ENCODE measurements at places on chromosomes 4 and X.
A peak's percentile ranks its signal among the peaks of the same experiment; 100 is the strongest.

DNA sequence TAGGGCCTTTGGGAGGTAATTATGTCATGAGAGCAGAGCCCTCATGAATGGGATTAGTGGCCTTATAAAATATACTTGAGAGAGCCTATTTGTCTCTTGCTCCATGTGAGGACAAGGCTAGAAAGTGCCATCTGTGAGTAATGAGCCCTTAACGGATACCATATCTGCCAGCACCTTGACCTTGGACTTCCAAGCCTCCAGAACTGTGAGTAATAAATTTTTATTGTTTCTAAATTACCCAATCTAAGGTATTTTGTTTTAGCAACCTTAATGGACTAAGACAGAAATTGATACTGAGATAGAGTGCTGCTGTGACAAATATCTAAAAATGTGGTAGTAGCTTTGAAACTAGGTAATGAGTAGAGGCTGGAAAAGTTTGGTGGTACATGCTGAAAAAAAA, 285.0 kb upstream of the DIPK2B start:
- no peak for DNase-seq

DNA sequence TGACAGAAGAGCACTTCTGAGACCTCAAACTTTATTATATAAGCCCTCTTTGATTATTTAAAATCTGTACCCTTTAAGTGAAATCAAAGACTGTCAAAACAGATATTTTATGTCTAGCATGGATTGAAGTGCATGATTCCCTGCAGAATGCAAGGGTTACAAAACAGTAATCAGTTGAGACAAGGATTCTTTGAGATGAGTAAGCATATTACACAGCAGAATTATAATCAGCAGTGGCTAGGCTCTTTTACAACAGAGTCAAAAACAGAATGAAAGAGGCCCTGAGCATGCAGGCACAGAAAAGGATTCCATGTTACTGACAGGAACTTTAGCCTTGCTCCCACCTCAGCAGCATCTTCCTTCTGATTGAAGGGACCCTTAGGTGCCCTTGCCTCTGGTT, 487.9 kb upstream of the GALNT7 start:
- no peak for DNase-seq

DNA sequence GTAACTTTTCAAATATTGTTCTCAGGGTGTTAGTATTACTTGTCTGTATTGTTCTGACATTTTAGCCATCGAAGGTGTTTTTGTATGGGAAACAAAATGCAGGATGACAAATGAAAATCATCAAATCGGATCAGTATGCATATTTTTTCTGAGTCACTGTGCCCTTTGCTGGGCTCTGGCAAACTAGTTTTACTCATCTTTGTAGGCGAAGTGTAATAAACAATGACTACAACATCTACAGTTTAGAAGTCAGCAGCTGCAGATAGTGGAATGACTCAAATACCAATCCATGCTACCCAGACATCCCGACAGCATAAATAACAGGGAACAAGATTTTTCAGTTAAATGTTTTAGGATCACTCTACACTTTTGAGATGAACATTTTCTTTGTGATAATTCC, 557.3 kb upstream of the TENM3 start:
- no peak for DNase-seq

DNA sequence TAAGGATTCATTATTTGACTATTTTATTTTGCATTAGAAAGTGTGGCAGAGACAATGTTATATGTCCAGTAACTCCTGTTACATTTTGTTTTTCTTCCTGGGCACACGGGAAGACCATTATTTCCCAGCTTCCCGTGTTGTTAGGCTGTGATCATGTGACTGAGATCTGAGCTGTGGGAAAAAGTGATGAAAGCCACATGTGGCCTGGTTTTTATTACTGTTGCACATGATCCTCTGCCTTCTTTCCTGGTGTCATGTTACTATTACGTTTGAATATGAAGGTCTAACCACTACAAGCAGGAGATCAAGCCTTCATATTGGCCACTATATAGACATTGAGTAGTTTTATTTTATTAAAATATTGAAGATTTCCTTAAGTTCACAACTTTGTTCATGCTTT, 28.2 kb upstream of the MID1 start:
- DNase-seq, result no peak

- DNase-seq, result no peak
Measured at GRCh38 chr4:74031576-74031975, 6.9 kb downstream of the CXCL3 start.

DNA sequence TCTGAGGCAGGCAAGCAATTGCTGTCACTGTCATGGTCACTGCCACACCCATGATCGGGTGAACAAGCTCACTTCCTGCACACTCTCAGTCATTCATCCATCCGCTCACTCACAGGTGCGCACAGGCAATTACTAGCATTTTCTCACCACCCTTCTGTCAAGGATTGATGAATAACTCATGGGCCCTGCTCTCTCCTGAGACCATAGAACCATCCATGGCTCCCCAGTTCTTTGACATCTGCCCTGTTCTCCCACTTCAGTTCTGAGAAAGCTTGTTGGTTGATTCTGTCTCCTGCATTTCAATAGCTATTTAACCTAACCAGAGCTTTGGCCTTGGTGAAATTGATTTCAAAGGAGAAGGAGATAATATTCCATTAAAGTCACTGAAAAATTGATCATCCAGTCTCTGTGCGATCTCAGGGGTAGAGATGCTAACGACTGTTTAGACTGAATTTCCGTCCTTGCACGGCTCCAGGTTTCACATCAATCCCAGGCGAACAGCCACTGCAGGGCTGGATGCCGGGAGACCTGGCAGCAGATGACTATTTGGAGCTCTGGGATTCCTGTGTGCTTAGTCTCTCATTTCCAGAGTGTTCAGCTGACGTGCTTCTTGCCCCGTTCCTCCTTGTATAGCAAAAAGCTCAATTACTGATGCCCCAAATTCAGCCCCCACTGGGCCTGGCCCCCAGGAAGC, 36.9 kb upstream of the ADRA2C start:
- DNase-seq, result no peak

DNA sequence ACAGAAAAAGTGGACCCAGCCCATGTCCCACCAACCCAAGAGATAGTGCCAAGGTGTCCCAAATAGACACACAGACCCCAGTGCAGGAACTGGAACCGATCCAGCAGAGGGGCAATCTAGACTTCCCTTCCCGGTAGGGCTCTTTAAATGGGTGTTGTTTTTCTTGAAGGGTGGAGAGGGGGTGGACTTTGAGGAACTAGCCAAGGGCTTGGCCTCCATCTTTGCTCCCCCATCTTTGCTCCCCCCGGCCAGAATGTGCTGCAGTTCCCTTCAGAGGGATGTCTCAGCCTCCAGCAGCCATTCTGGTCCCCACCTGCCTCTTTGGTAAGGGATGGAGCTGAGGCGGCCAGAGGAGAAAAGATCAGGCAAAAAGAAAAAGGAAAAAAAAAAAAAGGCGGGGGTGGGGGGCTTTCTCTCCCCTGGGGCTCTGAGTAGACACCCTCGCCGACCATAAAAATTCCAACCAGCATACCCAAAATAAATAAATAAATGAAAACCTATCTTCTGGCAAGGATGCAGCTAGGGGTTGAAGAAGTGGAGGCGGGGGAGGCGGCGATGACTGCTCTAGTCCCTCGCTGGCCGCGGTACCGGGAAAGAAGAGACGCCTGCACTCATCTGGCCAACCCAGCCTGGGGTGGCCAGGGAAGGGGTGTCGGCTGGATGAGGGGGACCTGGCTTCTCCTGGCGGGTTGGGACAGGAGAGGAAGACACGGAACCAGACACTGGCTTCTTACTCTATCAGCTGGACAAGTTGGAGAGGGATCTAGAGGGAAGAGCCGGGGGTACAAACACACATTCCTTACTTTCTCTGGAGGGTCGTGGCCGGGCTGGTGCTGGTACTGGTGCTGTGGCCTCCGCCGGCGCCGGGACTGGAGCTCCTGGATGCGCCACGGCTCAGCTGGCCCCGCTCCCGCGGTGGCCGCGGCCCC, 38.5 kb upstream of the IQSEC2 start:
- no peak for DNase-seq

- DNase-seq, result no peak
Measured at GRCh38 chr4:88616275-88617150, 24.2 kb downstream of the HERC3 start.

DNA sequence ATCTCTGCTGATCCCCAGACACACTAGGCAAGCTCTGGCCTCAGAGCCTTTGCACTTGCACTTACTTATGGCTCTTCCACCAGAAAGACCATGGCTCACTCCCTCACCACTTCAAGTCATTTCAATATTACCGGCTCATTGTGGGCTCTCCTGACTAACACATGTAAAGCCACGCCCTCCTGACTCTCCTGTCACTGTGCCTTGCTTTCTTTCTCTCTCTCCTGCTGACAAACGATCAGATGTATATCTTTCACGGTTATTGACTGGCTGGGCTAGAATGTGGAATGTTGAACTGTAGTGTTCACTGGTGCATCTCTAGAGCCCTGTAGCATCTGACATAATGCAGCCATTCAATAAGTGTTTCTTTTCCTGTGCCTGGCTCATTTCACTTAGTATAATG, 425.1 kb downstream of the RAB28 start:
- no peak for DNase-seq

DNA sequence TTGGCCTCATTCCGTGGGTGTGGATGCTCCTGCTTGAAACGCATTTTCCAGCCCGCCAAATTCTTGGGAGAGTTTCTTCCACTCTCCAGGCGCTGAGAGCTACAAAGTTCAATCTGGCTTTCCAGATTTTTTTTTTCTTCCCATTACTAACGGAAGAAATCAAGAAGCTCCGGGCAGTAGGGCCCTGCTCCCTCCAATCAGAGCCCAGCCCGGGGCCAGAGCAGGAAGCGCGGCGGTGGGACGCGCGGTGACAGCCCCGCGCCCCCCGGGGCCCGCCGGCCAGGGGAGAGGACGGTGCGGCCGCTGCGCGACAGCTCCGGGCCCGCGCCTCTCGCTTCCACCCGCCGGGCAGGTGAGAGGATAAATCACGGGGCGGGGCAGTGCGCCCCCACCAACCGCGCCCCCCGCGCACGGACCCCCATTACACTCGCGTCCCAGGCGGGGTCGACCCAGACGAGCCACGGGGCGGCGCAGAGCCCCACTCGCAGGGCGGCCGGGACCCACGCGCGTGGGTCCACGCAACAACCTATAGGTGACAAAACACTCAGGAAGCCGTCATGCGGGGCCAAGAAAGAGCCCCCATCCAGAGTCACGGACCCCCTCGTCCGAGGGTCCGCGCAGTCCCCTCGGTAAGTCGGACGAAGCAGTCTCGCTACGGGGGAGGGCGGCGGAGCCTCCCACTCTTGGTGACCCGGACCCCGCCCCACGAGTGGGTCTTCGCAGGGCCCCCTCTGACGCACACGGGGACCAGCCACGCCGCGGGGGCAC, 868 bp downstream of the AFAP1 start:
- DNase-seq, result no peak

DNA sequence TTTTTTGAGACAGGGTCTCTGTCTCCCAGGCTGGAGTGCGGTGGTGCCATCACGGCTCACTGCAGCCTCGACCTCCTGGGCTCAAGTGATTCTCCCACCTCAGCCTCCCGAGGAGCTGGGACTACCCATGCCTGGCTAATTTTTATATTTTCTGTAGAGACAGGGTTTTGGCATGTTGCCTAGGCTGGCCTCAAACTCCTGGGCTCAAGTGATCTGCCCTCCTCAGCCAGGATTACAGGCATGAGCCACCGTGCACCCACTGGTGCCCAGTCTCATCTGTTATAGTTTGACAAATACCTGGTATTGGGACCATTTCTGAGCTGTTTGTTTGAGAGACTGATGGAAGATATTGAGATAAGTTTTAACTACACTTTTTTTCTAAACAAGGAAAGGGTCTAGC, 57.5 kb upstream of the SMIM10 start:
- DNase-seq, result peak; percentile 37

DNA sequence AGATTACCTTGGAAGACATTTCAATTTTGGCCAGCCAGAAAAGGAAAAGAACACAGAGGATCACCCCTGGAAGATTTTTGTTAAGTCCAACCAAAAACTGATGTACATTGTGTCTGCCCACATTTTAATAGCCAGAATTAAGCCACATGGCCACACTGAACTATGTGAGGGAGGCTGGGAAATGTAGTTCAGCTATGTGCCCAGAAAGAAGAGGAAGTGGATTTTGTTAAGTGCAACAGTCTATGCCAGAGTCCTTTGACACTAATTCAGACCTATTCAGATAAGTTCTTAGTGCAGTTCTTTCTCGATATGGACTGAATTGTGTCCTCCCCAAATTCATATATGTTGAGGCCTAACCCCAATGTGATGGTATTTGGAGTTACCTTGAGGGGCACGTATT, 18.4 kb downstream of the PRPS1 start:
- DNase-seq, result no peak

DNA sequence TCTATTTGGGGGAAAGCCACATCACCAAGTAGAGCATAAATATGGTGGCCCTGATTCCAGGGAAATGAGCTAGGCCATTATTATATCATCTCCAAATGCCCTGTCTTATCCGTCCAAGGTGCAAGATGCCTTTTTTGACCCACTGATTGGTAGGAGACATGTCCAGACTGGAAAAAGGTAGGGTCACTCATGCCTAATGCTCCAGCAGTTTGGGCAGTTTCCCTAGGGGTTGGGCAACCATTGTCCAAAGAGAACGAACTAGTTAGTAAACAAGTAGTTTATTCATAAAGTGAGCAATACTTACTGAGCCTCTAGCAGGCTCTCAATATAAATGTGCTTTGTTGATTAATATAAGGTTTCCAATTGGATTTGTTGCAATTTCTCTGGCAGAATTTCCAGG, 6.2 kb downstream of the FHDC1 start:
- no peak for DNase-seq

DNA sequence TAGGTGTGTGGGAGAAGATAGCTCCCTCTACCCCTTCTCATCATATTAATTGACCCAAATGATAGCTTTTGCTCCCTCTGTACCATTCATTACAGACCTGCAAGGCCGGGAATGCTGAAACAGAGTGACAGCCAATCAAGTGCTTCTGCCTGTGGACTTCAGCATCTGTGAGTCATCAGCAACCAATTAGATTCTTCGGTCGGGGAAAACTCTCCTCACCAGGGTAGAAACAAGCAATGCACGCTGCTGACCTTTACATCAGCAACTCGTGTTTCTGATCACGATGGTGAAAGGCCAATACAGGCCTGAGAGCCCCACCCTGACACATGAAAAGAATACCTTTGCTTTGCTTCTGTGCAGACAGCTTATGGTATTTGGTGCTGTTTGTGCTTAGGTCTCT, 347.2 kb upstream of the DDX53 start:
- DNase-seq, result no peak

GRCh38 chr4:100059467-100059866, 109.4 kb upstream of the H2AZ1 start:
- no peak for DNase-seq

GRCh38 chr4:73211968-73212367, 46.6 kb downstream of the ANKRD17 start:
- no peak for DNase-seq

GRCh38 chr4:128544272-128544671, 256.7 kb upstream of the PGRMC2 start:
- no peak for DNase-seq

Measured in kidney glomerular epithelial cell (primary cell).